Urinary bladder (tissue), 4 donors: ENCODE measurements at places on chromosomes 6 and 20. TPM values are rescaled to one million over a fixed set of nuclear protein-coding genes. Genes with fewer than 3 reads are reported as not detected.

The HNF4A gene
- total RNA-seq = not detected

The RFX6 gene
- total RNA-seq = not detected

The IL20RA gene
- total RNA-seq = 4.4 TPM

The RIPOR2 gene
- 14.1 TPM for total RNA-seq

The HSPA12B gene
- 10.7 TPM for total RNA-seq

The PRDM1 gene
- 5.0 TPM for total RNA-seq

The ZNF512B gene
- 8.7 TPM for total RNA-seq
